CD4-positive, alpha-beta T cell treated with Interleukin-4 for 4 hours (primary cell): ENCODE measurements at places on chromosomes 5 and 9.
A peak's percentile ranks its signal among the peaks of the same experiment; 100 is the strongest.

- no peak for DNase-seq
Measured at GRCh38 chr5:114325541-114325940, 36.3 kb upstream of the KCNN2 start.

DNA sequence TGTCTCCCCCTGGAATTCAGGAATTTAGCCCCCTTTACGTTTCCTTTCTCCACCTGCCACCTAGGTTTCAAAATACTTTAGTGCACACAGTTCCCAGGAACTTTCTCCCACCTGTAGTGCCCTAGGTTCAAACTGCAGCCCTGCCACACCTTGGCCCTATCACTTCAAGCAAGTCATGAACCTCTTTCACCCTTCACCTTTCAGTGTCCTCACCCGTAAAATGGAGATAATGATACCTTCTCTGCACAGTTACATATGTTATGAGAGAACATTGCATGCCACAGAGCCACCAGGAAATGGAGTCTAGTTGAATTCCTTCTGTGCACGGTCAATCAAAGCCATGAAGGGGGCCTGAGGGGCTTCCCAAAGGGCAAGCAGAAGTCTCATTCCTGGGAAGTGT, 9.8 kb upstream of the EEIG1 start:
- no peak for DNase-seq

GRCh38 chr5:142842994-142843905, 73.1 kb downstream of the ARHGAP26 start:
- no peak for DNase-seq

DNA sequence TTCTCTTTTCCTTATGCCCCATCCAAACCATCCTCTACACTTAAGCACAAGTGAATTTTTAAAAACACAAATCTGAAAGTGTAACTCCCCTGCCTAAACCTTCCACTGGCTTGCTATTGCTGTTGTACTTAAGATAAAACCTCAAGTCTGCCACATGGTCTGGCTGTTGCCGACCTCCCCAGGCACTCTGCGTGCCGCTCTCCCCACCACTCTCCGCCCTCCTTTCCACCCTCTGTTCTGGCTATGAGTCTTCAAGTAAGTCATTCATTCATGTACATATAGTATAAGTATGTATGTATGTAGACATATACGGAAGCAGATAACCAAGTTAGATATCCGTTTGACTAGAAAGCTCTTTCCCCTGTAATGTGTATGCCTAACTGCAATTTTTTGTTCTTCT, 94.7 kb upstream of the ANKRD55 start:
- DNase-seq, result peak; percentile 62

DNA sequence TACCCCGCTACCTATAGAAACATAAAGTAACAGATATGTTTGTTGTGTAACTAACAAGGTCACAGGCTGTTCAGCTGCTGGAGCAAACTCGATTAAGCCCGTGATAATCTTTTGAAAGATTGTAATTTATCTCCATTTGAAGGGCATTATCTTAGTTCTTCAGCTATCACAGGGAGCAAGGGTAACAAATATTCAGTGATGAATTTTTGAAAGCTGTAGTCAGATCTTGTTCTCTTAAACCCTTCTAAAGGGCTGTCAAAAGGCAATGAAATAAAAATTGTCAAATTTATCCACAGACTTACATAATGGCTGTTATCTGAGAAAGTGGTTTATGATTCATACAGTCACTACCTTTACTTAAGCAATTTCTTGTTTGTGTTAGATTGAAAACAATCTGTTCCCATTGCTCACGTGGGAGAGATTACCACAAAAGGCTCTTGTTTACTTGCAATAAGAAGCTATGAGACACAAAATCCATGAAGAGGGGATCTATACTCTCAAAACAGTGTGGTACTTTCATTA, 78.3 kb upstream of the ZNF608 start:
- no peak for DNase-seq

- no peak for DNase-seq
Measured at GRCh38 chr9:16773116-16773515, 97.4 kb downstream of the BNC2 start.

DNA sequence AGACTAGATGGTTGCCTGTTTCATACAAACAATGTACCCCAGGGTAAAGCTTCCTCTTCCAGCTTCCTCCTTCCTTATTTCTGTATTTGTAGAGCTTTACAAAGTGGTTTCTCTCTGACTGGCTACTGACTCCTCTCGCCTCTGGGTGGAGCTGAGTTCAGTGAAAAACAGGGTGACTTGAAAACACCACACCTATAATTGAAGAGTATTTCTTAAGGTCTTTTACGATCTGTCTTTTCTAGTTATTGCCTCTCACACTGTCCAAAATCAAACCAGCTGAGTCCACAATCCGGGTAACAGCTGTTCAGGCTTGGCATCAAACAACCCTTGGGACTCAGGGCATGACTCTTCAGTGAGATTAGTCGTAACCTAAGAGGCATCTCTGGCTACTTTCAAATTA, 200.4 kb downstream of the ARRDC3 start:
- peak; percentile 24 for DNase-seq

GRCh38 chr9:30329431-30329830, 2055.0 kb upstream of the ACO1 start:
- DNase-seq, result no peak

DNA sequence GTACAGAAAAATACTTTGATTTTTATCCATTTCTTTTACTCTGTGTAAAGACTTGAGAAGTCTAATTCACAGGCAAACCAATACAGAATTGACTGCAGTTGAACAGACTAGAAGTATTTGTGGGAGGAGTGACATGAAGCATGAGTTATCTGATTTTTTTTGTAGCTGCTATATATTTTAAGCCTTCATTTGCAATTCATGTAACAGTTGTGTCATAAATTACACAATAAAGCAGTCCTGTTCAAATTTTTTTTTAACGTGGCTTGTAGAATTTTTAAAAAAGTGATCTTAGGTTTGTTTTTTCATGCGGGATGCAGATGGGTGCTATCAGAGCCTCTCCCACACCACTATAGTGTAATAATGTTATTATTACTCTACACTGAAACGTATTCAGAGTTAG, 2.9 kb upstream of the MAML1 start:
- no peak for DNase-seq

DNA sequence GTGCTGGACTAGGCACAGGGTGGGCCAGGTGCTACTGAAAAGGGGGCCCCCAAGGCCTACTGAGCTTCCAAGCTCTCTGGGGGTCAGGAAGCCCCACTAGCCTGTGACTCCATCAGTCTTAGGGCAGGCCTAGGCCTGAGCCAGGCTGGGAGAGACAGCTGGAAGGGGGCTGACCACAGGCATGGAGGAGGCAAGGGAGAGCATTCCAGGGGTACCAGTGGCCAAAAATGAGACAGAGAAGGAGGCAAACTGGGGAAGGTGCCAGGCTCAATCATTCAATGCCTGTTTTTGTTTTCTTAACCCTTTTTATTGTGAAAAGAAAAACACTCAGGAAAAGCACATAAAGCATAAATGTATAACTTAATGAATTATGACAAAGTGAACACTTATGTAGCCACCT, 26.2 kb upstream of the TCF7 start:
- DNase-seq, result no peak

DNA sequence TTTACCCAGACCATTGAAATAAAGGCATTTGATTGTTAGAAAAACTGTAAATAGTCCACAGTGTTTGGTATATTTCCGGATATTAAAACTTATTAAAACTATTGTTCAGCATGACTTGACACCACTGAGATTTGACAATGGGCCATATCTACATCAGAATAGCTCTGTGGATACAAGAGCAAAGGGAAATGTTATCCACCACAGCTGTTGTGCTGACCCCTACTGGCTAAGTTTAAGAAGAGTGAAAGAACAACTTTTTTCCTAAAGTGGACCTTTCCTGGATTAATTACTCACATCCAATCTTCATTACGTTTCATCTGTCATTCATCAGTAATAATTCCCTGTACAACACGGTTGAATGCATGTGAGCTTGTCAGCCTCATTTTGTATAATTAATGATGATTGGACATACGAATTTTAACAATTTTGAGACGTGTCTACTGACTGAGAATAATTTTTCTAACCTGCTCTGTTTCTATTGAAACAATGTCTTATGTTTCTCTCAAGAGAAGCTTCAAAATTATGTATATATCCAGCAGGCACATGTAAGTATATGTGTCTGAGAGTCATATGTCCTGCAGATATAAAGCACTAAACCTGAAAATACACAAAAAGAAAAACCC, 1952.6 kb downstream of the MAT2B start:
- no peak for DNase-seq

GRCh38 chr9:98834386-98834785, 26.9 kb downstream of the GALNT12 start:
- DNase-seq, result no peak

- no peak for DNase-seq
Measured at GRCh38 chr5:143737062-143737461, 74.9 kb upstream of the HMHB1 start.

DNA sequence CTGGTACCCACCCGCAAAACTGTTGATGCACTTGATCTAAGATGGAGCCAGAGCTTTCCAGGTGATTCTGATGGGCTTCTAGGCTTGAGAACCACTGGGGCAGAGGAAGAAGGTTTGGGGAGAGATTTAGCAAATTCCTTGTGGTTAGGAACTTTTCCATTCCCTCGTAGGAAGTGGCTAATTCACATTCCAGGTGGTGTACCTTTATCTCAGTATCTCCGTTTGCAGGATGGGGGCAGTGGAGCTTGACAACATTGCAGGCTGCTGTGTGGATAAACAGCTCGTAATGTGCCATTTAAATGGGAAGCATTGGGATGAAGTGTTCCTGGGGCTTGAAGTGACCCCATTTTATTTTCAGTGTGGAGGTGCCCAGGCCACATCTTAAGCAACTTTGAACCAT, 172.9 kb upstream of the IL12B start:
- DNase-seq, result no peak

- DNase-seq, result no peak
Measured at GRCh38 chr9:103988821-103989220, 105.3 kb upstream of the SMC2 start.

DNA sequence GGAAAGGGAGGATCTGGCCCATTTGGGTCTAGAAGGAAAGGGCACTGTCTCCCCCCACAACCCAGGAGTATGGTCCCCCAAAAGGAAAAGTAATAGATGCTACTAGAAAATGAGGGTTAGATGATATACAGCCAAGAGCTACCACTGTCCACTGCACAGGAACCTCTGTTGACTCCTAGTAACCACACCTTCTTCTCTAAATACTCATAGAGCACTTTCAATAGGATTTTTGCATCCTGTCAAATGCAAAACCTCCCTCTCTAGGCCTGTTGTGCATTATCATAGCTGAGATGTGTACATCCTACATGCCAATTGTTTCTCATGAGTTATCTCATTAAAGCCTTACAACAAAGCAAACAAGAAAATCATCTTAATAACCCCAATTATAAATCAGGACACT, 66.8 kb downstream of the THBS4 start:
- DNase-seq, result no peak
